ENCODE measurements at places on chromosomes 11 and 22.

GRCh38 chr11:77038029-77038824 lies 4.0 kb downstream of the B3GNT6 start:
- no peak for DNase-seq

DNA sequence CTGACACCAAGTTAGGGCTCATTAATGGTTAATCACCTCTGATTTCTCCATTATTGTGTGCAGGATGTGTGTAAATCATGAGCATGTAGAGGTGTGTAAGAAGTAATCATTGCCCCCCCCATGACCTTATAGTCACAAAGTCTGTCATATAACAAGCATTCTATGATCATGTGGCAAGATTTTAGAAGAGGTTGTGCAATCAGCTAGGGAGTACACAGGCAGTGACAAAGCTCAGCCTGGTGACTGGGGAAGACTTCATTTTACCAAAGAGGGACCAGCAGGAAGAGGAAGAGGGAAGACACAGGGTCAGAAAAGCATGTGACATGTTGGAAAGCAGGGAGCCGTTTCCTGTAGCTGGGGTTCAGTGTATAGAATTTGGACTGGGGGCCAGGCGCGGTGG lies 176.5 kb upstream of the LARGE1 start:
- no peak for DNase-seq

DNA sequence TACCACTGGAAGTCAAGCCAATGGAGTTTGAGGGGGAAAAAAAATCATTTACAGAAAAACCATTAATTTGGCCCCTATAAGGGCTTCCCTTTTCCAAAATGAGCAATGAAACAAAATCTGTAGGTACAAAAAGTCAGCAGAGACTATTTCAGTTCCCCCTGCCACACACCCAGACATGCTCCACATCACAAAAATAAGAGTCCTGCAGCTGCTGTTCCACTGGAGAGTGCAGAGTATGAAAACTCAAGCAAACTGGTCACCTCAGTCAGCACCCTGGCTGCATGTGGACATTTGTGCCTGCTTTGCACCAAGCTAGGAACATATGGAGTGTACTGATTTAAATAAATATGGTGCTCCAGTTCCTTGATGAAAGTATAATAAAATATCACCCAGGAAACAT lies 15.1 kb downstream of the POU2AF1 start:
- no peak for DNase-seq

DNA sequence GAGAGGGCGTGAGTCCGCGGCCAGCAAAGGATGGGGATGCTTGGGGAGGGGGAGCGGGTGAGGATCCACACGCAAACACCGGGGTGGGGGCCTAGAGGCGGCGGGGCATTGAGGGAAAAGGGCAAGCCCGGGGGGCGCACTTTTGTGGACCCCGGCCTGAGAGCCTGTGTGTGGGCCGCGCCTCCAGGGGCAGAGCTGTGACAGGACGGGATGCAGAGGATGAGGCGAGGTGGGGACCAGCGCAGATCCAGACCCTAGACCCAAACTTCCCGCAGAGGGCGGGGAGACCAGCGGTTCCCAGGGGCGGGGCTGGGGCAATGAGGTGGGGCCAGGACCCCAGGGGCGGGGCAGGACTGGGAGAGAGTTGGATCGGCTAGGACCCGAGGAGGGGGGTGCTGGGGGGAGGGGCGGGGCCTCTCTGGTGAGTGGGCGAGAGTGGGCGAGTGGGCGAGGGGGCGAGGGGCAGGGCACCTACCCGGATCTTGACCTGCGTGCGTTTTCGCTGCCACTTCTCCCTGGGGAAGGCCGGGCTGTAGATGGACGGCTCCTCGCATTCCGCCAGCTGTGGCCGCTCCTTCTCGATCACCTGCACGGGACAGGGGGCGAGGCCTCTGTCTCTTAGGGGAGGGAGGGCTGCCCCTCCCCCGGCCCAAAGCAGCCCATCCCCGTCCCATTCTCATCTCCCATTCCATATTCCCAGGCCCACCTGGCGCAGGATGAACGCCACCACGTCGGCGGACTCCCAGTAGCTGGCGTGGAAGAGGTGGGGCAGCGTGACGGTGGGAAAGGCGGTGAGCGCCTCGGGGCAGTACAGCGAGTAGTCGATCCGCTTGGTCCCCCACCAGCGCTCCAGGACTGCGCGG lies 10.6 kb downstream of the PITPNM1 start:
- no peak for DNase-seq

- DNase-seq: no peak
Observed at GRCh38 chr11:95339086-95339901, 108.3 kb upstream of the SESN3 start.

GRCh38 chr11:8749202-8749601 lies 66.6 kb downstream of the RPL27A start:
- DNase-seq: no peak

DNA sequence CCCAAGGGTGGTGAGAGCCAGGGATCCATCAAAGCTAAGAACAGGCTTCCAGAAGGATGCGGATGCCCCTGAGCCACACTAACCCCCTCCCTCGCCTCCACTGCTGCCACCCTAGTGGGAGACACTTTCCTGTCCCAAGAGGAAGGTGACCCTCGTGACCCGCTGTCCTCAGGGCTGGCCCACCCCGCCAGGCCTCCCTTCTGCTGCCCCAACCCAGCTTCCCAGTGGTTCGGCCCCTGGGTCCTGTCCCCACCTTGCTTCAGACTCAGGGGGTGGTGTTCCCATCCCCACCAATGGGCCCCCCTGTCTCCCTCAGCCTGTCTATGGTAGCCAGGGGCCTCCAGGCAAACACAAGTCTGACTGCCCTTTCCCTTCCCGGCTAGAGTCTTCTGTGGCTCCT lies 6.5 kb upstream of the PICK1 start:
- no peak for DNase-seq

DNA sequence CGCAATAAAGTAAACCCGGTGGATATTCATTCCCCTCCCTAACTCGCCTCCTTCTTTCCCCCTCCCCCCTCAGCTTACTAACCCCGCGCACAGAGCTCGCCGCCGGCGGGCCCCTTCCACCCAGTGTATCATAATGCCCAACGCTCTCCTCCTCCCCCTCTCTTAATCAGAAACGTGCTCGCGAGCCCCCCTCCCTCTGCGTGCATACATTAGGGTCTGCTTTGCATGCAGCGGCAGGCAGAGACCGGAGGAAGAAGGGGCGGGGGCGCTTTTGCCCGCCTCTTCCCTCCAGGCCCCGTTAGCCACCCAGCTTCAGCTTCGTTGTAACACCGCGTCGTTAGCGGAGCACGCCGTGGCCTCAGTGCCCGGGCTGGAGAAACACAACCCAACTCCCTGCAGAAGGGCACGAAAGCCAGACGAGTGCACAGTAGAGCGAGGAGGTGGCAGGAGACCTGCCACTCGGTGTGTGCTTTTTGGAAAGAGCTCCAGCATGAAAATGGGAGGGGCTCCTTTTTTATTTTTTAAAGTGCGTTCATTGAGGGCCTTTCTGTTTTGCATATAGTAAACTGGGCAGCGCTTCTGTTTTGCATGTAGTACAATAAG lies 901 bp upstream of the KMT2A start:
- peak; percentile 92 for DNase-seq

GRCh38 chr11:78290293-78291176 lies 101.8 kb downstream of the USP35 start:
- no peak for DNase-seq

- DNase-seq: no peak
Observed at GRCh38 chr22:49333206-49333605, 494.5 kb downstream of the BRD1 start.

GRCh38 chr11:82216927-82217570 lies 516.6 kb downstream of the FAM181B start:
- DNase-seq: peak; percentile 20

GRCh38 chr11:127524618-127525017 lies 524.0 kb upstream of the KIRREL3 start:
- DNase-seq: no peak

DNA sequence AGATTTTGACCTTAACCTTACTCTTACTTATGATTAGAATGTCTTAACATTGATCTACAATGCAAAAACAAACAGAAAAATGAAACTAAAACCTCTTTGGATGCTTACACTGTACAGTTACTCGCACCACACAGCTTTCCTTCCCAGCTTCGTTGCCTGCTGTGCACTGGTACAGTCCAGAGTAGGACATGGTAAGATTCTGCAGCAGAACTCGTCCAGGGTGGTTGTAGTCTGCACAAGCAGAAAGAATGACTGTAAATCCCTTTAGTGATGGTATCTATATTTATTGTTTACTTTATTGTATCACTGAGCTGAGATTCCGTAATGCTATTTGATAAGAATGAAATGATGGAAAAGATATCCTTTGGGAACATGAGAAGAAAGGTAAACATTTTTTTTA lies 21.0 kb upstream of the HSPA8 start:
- no peak for DNase-seq

- no peak for DNase-seq
Observed at GRCh38 chr11:69600001-69600400, 41.0 kb upstream of the CCND1 start.

DNA sequence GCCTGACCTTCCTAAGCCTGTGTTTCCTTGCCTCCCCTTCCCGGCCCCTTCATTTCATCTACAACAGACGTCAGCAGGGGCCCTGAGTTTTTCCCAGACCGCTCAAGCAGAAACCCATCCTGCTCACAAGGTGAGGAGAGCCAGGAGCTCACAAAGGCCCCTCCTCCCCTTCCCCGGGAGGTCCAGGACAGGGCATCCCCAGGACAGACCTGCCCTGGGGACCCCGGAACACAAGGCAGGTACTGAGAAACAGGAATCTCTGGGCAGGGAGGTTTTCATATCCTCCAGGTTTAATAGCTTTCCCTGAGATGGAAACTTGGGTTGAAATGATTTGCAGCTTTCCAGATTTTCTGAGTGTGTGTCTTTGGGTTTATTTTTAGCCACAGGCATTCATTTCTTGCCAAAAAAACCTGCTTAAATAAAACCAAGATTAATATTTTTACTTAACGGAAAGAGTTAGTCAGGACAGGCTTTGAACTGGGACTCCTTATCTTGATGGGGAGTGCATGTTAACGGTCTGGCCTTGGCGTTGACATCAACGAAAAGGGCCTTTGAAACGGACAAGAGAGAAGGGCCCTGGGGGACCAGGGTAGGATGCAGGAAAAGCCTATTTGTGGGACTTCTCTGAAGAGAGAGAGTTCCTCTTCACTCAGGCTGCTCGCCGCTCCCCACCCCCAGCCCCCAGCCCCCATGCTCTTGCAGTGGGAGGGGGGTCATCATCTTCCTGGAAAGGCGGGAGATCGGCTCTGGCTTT lies 38.5 kb downstream of the TIMP3 start:
- no peak for DNase-seq

GRCh38 chr11:67285541-67286498 lies 3.3 kb upstream of the ANKRD13D start:
- no peak for DNase-seq

DNA sequence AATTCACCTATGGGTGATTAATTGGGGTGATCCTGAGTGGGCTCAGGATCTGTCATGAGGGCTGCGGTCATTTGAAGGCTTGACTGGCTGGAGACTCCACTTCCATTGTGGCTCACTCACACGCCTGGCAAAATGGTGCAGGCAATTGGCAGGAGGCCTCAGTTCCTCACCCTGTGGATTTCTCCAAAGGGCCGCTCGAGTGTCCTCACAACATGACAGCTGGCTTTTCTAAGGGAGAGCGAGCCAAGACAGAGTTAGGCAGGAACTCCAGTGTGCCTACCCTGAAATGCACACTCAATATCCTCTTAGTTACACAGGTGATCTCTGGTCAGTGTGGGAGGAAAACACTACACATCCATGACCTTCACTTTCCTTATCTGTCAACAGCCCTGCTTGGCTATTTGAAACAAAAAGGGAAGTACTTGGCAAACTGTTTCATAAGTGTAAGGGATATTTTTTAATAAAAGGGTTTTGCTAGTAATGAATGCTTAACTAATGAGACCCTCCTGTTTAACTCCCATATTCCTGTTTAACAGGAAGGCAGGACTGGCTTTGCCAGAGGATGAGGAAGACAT lies 25.7 kb downstream of the OSBP2 start:
- DNase-seq: no peak

Measured in NCI-H1417 (cell line).